ENCODE measurements at places on chromosomes 1 and 21.

GRCh38 chr1:205455581-205456382, at the start of gene BLACAT1:
TSS of gene BLACAT1 (minus strand) at chr1:205456045.
- no peak for DNase-seq

DNA sequence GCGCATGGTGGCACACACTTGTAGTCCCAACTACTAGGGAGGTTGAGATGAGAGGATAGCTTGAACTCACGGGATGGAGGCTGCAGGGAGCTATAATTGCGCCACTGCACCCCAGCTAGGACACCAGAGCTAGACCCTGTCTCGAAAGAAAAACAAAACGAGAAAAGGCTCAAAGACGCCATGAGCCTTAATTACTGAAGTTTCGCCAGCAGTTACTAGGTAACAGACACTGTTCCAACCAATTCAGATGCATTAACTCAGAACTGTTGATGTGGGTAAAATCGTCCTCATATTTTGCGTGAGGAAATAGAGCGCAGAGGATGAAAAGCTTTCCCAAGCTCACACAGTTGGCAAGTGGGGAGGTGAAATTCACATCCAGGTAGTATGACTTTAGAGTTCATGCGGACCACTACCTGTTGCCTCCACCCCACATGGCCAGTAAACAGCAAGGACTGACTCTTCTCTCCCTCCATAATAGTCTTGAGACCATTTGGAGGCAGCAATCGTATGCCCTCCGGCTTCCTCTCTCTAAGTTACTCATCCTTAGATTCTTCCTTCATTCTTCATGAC, 40.1 kb downstream of the INAVA start:
- no peak for DNase-seq

GRCh38 chr21:30233228-30234020, 17.5 kb upstream of the CLDN8 start:
- DNase-seq, result no peak

GRCh38 chr1:180536821-180537372, 21.9 kb upstream of the OVAAL start:
- no peak for DNase-seq

- DNase-seq, result no peak
Observed at GRCh38 chr1:208344202-208344857, 100.1 kb upstream of the PLXNA2 start.

DNA sequence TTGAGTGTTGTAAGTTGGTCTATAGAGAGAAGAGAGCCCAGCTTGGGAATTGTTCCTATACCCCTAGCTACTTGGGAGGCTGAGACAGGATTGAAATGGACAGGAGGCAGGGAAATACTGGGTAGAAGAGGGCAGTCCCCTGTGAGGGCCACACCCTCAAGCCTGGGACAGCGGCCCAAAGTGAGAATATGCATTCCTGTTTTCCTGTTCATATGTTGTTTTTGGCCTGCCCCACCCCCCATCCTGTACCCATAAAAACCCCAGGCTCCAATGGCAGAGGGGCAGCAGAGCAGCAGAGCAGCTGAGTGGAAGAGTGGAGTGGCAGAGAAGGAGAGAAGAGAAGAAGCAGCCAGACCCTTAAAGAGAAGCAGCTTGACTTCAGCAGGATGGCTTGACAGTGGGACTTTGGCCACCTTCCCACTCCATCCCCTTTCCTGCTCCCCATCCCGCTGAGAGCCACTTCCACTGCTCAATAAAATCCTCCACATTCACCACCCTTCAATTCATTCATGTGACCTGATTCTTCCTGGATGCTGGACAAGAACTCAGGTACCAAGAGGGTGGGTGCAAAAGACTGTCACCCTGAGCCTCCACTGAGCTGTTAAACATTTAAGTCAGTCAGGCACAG, 70.6 kb upstream of the PUM1 start:
- no peak for DNase-seq

DNA sequence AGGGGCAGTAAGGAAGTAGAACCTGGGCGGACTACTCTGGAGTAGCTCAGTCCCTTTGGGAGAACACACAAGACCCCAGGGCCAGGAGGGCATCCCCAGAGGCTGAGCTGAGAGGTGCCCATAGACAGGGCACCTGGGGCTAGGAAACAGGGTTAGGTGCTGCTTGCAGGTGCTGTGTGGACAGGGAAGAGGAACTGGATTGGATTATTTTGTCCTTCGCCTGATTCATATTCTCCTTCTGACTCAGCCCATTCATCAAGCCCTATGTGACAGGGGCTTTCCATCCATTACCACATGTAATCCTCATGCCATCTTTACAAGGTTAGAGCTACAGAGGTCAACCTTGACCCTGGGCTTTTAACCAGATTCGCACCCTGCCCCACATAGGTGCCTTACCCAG, 183.9 kb downstream of the C1orf94 start:
- no peak for DNase-seq

- no peak for DNase-seq
Observed at GRCh38 chr1:36964830-36965229, 69.5 kb downstream of the GRIK3 start.

- no peak for DNase-seq
Observed at GRCh38 chr1:40383488-40384412, 10.2 kb downstream of the SMAP2 start.

DNA sequence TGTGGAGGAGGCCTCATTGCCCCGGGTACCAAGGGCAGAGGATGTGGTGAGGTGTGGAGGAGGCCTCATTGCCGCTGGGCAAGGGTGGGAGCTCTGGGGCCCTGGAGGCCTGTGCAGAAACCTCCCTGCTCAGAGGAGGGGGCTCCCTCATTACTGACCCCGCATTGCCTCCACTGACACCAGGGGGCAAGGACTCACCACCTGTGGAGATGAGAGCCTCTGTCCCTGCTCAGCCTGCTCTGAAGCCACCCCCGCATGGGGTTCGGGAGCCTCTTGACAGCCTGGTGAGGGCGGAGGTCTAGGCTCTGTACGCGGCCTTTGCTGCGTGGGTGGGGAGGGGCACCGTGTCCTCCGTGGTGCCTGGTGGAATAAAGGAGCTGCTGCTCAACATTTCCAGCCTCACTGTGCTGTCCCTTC, 95.0 kb upstream of the COL6A1 start:
- no peak for DNase-seq

DNA sequence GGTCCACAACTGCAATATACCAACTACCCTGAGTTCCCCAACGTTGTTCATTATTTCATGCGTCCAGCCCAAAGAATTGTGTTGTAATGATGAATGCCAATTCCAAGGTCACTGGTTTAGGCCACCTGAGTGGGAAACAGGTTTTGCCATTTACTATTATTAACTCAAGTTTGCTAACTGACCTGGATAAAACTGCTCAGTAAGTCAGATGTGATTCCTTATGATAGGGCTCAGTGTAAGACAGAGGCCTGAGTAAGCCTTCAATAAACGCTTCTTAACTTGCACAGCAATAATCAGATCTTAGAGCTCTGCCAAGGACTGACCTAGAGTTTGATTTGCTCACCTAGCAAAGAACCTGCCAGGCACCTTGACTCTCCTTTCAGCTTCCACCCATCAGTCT, 10.0 kb downstream of the PUM1 start:
- DNase-seq, result no peak

GRCh38 chr1:170284016-170284415, 138.3 kb downstream of the NTMT2 start:
- DNase-seq, result no peak

DNA sequence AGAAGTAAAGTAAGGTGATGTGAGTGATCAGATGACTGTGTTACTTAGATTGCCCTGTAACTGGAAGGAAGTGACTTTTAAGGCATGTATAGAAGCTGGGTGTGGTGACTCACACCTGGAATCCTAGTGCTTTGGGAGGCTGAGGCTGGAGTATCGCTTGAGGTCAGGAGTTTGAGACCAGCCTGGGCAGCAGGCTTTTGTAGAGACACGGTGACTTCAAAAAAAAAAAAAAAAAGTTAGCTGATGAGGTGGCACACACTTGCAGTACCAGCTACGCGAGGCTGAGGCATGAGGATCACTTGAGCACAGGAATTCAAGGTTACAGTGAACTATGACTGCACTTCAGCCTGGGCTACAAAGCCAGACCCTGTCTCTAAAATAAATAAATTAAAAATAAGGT, 2.3 kb upstream of the USP16 start:
- no peak for DNase-seq

GRCh38 chr1:31531177-31531999, 44.9 kb upstream of the TINAGL1 start:
- no peak for DNase-seq

GRCh38 chr1:109804660-109805059, 40.9 kb upstream of the EPS8L3 start:
- DNase-seq, result no peak

- DNase-seq, result no peak
Observed at GRCh38 chr1:19656134-19656779, 8.4 kb upstream of the HTR6 start.

DNA sequence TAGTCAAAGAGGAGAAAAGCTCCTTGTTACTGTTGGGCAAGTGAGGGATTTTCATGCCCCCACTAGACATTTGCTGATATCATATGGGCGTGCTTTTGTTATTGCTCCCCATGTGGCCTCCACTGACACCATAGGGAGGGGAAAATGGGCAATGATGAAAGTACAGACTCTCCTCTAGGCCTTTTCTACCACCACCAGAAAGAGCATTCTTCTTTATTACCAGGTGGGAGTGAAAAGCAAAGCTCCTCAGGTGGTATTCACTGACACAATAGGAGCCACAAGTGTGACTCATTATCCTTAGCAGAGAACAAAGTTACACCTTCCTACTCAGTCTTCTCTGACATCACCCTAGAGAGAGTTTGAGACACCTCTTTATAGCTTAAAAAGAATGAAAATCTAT, 667.1 kb downstream of the LTN1 start:
- DNase-seq, result no peak

DNA sequence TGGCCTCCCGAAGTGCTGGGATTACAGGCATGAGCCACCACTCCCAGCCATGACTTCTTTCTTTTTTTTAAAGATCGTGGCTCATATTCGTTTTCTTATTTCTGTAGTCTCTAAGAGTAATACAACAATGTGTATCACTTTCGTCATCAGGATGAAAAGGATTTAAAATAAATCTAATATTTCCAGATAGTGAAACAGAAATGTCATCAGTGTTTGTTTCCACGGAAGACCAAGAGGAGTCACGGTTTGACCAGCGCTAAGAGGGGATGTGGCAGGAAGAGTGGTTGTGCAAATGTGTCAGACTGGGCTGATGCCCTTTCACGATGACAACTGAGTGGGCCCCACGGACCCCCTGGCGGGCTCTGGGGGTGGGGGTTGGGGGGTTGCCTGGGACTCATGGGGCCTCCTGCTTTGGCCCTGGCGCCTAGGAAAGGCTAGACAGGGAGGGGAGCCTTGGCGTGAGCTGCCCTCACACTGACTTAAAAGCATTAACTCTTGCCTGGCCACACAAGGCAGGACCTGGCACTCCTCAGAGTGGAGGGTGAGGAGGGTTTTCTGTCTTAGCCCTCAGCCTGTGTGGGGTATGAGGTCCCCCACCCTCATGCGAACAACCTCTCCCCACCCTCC, 8.4 kb downstream of the SOX13 start:
- DNase-seq, result no peak

- no peak for DNase-seq
Observed at GRCh38 chr21:39064325-39065012, 118.8 kb downstream of the PSMG1 start.

DNA sequence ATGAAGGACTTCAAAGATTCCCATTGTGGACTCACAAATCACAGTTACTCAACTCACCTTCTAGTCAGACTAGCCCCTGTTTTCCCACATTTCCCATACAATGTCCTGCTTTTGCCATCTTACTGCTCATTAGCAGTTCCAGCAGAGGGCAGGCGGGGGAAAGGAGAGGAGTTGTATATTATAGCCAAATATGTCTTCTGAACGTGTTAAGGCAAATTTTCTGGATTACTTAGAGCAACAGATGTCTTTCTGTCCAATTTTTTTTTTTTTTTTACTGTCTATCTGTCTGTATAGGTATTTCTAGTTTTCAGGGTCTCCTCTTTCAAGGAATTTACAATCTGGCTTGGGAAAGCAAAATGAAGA, 29.9 kb upstream of the DDAH1 start:
- DNase-seq, result no peak

- no peak for DNase-seq
Observed at GRCh38 chr1:99531578-99532275, 114.2 kb upstream of the PALMD start.

- no peak for DNase-seq
Observed at GRCh38 chr1:10832703-10833102, 36.3 kb upstream of the CASZ1 start.

- DNase-seq, result no peak
Observed at GRCh38 chr1:8184301-8184700, 133.6 kb upstream of the SLC45A1 start.

DNA sequence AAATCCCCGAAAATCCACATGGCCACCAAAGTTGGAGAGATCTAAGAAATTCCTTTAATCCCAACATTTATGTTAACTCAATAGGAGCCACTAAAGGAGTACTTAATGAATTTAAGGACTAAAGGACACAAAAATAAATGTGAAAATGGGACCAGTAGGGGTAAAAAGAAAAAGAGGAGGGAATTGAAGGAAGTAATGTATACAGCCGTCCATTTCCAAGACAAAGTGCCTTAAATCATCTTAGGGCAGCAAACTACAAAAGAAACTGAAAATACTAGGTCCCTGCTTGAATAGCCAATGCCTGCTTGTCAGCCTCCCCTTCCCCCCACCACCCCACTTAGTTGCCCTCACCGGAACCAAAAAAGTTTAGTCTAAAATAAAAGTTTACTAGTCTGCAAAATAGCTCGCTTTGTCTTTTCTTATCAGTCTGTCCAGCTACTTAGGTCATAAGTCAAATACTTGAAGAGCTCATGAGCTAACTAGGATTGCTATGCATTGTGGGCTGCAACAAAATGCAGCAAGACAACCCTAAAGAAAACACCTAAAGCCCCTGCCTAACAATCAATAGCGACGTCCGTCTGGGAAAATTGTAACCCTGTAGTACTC, 66.3 kb upstream of the TLR5 start:
- DNase-seq, result no peak

DNA sequence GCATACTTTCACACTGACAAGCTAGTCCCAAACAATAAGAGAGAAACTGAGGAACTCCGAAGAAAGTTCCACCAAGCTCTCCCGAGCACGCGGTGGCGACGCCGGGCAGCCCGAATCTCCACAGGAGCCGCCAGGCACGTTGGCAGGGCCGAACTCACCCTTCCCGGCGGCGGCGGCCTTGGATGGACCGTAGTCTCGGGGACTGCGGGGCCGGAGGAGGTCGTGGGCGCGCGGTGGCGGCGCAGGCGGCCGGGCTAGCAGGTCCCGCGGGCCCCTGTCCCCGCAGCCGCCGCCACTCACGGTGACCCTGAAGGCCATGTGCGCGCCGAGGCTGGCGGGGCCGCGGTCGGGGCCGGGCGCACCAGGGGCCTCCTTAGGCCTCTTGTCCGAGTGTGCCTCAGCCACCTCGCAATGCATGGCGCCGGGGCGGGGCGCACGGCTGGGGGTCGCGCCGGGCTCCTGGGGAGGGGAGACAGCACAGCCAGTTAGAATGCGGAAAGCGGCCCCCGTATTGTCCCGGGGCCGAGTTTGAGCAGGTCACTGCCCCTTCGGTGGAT, 1.2 kb downstream of the GLIS1 start:
- DNase-seq, result no peak

DNA sequence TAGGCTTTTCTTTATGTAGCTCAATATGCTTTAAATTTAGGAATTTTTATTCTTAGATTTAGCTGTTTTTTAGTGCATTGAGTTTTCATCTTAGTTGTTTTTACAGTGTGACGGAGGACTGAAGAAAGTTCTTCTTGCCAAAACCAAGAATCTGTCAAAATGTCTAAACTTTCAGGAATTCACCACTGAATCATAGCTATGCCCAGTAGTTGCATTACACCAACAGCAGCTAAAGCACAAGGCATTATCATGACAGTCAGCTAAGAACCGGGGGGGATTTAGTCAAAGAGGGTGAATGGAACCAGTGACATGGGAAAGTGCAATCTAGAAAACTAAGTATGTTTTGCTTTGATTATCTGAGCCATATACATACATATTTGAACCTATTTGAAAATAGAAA, 6.5 kb upstream of the C1orf146 start:
- DNase-seq, result no peak

Measured in stimulated activated CD8-positive, alpha-beta memory T cell treated with anti-CD3 and anti-CD28 coated beads, Interleukin-2, amount 100 ng/mL, for 1 hour (primary cell).